ENCODE measurements at places on chromosomes 11 and 22. TPM values are rescaled to one million over a fixed set of nuclear protein-coding genes. Genes with fewer than 3 reads are reported as not detected.

MIAT gene
- total RNA-seq = 1.1 TPM

GRCh38 chr11:103528596-103528995 is 419.4 kb downstream of the DYNC2H1 start:
- no peak for ATAC-seq

DNA sequence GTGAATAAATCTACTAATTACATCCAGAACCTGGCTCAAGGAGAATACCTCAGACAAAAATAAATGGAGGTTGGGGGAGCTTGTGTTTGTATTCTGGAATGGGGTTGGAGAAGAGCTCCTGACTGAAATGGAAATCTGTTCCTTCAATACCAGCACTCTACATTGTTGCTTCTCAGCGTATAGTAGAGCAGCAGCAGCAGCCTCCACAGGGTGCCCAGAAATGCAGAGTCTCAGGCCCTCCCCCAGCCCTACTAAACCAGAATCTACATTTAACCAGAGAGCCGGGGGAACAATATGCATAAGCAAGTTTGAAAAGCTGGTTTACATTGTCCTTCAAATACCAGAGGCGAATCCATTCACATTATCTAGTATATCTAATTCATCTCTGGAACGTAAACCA is 474.8 kb downstream of the NTM start:
- ATAC-seq = no peak

DNA sequence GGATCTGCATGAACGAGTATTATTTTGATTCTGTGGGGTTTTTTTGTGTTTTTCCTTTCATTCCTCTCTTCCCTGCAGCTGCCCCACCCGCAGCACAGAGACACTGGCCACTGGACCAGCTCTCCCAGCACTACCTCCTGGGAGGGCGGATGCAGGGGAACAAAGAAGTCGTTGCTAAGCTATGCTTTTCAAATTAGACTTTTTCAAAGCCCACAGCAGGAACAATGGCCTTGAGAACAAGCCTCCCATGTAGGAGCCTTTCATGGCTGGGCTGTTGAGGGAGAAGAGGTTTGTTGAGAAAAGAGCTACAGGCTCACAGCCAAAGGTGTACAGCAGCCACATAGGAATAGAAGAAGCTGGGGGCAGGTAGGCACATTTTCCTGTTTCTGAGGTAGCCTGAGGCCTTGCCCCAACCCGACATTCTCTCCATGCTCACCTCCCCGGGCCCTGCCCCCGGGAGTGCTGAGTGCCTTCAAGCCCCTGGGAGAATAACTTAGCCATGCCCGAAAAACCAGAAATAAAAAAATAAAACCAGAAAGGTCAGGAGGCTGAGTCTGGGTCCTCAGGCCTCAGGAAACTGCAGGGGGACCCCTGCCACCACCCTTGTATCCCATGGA is 20.5 kb upstream of the SYT12 start:
- ATAC-seq = no peak

DNA sequence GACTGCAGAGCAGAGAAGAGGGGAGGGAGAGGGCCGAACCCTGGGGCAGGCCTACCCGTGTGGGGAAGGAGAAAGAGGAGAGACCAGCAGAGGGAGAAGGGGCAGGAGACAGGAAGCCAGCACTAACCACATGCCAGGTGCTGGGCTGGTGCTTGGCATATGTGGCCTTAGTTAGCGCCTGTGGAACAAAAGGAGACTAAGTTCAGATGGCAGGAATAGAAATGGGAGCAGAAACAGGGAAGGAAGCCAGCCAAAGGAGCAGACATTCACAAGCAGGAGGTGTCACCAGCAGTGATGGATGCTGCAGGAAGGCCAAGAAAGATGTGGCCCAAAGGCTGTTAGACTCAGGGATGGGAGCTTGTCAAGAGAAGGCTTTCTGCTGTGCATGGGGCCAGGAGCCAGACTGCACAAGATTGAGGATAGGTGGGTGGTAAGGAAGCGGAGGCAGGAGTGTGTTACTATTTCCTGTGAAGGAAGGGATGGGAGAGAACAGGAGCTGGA is 26.7 kb downstream of the TREH start:
- no peak for ATAC-seq
